Stimulated activated CD8-positive, alpha-beta memory T cell treated with anti-CD3 and anti-CD28 coated beads, Interleukin-7, amount 100 ng/mL, for 24 hours (primary cell): ENCODE measurements at places on chromosomes 1 and 21.

DNA sequence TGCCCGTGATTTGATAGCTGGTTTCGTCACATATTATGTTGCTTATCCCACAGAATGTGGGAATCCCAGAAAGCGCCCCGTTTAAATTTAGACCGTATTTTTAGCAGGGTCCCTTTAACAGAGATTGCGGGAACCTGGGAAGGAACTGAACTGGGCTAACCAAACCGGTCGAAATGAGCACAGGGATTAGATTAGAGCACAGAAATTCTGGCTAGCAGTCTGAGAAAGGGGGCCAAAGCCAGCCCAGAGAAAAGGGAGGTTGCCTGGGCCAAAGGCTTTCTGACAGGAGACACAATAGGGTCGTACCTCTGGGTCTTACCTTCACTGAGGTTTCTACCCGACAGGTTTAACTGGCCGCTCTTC lies 327 bp downstream of the LRRC40 start:
- no peak for DNase-seq

DNA sequence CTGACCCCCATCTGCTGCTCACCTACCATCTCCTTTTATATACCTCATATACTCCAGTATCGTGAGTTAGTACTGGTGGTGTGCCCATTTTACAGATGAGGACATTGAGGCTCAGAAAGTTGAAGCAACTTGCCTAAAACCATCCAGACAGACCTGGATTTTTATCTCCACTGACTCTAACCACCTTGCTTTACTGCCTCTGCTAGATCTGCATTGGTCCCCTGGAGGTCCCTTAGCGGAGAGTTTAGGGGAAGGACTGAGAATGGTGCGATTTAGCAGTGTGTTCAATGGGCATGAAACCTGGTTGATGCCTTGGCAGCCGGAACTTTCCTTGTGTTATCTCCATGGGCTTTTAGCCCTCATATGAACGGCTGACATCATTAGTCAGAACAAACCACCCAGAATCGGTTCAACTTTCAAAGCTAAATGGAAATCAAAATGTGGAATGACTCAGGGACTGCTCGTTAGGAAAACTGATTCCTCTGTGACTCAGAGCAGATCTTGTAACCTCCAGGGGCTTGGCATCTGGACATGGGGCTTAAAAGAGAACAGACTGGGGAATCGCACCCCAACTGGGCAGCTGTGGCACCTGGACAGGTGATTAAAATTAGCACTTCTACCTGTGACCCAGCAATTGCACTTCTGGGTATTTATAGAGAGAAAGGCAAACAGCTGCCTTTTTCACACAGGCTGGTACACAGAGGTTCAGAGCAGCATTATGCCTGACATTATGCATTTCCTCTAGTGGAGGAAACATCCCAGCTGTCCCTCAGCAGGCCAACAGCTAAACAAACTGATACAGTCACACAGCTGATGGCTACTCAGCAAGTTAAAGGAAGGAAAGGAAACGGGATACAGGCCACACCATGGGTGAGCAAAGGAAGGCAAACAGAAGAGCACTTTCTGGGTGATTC lies 25.3 kb downstream of the TMEM51 start:
- DNase-seq = no peak

- DNase-seq = no peak
Observed at GRCh38 chr1:43871181-43871910, 62.3 kb upstream of the ARTN start.

DNA sequence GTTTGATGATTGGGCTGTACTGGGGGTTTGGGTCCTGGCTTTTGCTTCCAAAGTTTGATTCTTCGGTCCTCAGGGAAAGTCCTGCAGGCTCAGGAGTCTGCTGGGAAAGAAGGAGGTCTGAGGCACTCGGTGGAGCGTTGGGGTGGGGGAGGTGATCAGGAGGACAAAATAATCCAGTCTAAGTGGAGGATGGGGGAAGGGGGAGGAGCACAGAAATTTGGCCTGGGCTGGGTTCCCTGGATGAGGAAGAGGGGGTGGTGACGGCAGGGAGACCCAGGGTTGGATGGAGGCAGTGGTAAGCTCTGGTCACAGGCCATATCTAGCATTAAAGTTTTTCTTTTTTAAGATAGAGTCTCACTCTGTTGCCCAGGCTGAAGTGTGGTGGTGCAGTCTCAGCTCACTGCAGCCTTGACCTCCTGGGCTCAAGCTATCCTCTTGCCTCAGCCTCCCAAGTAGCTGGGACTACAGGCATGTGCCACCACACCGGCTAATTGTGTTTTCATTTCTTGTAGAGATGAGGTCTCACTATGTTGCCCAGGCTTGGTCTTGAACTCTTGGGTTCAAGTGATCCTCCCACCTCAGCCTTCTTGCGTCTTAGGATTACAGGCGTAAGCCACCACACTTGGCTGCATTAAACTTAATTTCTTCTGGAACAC lies 6.8 kb downstream of the SH2D2A start:
- DNase-seq = no peak

GRCh38 chr1:169387399-169387798 lies 19.4 kb downstream of the BLZF1 start:
- DNase-seq = no peak

DNA sequence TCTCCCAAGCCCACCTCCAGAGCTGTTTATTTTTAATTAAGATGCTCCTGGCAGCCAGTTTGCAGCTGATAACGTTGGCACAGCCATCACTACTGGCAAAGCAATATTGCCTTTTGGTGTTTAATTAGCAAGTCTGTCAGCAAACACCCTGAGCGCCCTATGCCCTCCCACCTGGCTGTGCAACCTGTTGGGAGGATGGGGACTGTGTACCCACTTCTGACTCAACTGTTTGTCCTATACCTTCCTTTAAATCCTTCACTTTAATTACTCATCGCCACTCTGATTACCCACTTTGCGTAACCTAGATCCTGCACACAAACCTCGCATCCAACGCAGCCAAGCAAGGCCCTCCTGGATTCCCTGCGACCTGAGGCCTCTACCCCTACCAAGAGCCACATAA lies 67.1 kb downstream of the BCAR3 start:
- DNase-seq = no peak

- DNase-seq = no peak
Observed at GRCh38 chr1:200894712-200895442, at the start of gene INAVA. INAVA (plus strand) TSS chr1:200894900; CDS start chr1:200898401, 3,501 bp downstream.

DNA sequence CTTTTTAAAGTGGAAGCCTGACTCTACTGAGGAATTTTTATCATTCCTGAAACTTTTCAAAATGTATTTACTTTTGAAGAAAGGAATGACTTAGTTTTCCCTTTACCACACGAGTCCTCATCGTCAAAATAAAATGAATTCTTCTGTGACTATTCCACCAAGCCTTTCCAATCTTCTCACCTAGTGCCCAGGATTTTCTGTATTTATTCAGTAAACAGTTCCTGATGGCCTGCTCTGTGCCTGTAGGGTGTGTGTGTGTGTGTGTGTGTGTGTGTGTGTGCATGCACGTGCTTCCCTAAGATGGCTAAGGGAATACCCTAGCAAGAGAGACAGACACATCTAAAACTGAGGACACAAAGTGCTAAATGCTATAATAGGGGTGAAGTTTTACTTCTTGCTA lies 395.0 kb upstream of the USP24 start:
- DNase-seq = no peak

DNA sequence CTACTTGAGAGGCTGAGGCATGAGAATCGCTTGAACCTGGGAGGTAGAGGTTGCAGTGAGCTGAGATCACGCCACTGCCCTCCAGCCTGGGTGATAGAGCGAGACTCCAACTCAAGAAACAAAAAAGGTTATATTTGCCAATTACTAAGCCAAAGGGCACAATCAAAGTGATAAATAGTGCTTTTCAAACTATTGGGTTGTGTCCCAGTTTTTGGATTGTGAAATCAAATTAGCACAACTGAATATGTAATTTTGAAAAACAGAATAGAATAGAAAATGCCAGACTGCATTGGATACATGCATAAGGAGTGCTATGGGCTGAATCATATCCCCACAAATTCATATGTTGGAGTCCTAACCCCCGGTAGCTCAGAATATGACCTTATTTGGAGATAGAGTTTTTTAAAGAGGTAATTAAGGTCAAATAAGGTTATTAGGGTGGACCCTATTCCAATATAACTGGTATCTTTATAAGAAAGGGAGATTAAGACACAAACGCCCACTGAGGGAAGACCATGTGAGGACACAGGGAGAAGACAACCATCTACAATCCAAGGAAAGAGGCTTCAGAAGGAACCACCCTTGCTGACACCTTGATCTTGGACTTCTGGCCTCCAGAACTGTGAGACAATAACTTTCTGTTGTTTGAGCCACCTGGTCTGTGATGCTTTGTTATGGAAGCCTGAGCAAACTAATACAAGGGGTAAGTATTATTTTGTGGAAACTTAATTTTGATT lies 42.9 kb upstream of the HUNK start:
- DNase-seq = no peak

DNA sequence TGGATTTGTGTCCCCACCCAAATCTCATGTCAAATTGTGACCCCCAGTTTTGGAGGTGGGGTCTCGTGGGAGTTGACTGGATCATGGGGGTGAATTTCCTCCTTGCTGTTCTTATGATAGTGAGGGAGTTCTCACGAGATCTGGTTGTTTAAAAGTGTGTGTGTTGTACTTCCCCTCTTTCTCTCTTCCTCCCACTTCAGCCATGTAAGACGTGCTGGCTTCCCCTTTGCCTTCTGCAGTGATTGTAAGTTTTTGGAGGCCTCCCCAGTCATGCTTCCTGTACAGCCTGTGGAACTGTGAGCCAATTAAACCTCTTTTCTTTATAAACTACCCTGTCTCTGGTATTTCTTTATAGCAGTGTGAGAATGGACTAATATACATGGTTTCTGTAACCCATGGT lies 64.6 kb downstream of the RHOU start:
- DNase-seq = no peak

DNA sequence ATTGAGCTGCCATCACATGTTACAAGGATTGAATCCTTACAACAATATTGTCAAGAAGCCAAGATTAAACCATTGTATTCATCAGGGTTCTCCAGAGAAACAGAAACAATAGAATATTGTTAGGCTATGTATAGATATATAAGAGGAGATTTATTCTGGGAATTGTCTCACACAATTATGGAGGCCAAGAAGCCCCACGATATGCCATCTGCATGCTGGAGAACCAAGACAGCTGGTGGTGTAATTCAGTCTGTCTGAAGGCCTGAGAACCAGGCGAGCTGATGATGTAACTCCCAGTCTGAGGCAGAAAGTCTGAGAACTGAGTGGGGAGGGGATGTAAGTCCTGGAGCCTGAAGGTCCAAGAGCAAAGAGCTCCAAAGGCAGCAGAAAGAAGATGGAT lies 14.5 kb upstream of the TTF2 start:
- DNase-seq = no peak

DNA sequence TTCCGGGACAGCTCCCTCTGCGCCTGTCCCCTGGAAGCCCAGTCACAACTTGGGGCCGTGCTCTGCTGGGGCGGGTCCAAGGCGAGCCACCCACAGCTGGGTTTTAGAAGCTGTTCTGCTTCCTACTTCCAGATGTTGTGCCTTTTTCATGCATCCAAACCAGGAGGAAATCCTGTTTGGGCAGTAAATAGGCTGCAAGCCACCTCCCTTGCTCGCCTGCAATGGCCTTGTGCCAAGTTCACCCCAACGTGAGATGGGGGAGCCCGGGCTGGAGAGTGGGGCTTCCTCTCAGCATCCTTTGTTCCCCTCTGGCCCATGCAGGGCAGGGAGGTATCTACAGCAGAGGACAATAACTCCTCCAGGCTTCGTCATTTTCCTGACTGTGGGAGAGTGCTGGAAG lies 73.2 kb downstream of the DMRTB1 start:
- DNase-seq = no peak

DNA sequence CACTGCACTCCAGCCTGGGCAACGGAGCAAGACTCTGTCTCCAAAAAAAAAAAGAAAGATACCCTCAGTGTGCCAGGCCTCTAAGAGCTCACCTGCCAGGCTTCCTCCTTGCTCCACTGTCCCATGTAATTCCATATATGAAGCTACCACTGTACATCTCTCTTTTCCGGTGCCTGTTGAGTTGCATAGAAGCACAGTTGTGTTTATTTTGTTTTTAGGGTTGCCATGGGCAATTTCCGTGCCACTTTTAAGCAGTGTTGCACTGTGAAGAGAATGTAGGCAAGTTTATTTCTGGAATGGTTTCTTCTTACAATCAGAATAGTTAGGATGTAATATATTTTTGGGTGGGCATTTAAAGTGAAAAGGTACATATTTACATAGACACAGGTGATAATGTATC lies 23.3 kb downstream of the MR1 start:
- DNase-seq = no peak

DNA sequence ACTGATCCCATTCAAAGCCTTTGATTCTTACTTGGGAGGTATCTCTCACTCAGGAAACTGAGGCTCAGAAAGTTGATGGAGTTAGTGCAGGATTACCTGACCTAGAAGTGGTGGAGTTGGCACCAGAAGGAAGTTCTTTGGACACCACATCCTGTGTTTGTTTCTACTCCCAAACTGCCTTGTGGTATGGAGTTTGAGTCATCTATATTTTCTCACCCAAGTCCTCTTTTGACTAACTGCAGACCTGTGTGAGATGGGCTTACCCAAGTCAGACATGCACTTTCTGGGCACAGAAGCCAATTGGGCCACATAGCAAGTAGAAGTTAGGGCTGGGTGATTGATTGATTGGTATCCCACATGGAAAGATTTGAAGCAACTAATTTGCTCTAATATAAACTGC lies 36.1 kb downstream of the FGGY start:
- DNase-seq = no peak

DNA sequence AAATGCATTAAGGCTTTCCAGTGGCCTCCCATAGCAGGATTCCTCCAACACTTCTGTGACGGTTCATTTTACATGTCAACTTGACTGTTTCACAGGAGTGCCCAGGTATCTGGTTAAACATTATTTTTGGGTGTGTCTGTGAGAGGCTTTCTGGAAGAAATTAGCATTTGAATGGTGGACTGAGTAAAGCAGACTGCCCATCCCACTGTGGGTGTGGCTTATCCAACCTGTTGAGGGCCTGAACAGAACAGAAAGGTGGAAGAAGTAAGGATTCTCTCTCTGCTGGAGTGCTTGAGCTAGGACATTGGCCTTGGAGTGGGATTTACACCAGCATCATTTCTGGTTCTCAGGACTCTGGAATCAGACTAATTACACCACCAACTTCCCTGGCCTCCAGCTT lies 85.6 kb downstream of the RGS7 start:
- no peak for DNase-seq

- no peak for DNase-seq
Observed at GRCh38 chr1:113275083-113275482, 115.2 kb upstream of the MAGI3 start.

- DNase-seq = peak; percentile 55
Observed at GRCh38 chr1:157193702-157194391, 55.7 kb upstream of the ETV3 start.

- DNase-seq = no peak
Observed at GRCh38 chr1:13662493-13662892, 37.5 kb upstream of the PRDM2 start.

DNA sequence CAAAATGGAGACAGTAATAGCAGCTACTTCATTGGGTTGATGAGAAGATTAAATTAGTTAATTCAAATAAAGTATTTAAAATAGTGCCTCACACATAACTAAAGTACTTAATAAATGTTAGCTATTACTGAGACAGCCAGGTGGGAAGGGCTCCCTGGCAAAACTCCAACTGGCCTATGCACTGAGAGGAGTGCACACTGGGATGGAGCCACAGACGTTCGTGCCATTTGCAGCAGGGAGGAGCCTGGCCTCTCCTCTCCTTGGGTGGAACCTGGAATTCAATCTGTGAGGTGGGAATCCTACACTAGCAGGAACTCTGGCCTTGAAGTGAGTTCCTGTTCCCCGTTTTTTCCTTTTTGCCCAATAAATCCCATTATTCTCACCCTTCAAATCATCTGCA lies 28.1 kb downstream of the SLC5A9 start:
- DNase-seq = no peak

- DNase-seq = no peak
Observed at GRCh38 chr21:45050797-45051489, 23.4 kb upstream of the ADARB1 start.

GRCh38 chr1:1915911-1916840 lies 1.1 kb downstream of the CALML6 start:
- no peak for DNase-seq
